ENCODE measurements at places on chromosomes 6 and 20.

DNA sequence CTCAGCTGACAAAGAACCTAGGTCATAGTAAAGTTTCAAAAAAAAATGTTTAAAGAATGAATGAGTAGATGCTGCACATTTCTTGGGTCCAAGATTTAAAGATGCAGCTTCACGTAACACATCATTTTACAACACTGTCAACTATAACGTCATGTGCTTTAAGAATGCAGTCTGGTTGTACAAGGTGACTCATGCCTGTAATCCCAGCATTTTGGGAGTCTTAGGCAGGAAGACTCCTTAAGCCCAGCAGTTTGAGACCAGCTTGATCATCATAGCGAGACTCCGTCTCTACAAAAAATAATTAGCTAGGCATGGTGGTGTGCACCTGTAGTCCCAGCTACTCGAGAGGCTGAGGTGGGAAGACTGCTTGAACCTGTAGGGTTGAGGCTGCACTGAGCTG is 21.9 kb downstream of the SLC17A5 start:
- no peak for DNase-seq

GRCh38 chr20:14310977-14311627 is 26.3 kb downstream of the FLRT3 start:
- DNase-seq = no peak

- peak; percentile 48 for DNase-seq
Measured at GRCh38 chr6:86192123-86192522, 549.4 kb upstream of the SYNCRIP start.

GRCh38 chr6:16822975-16823717 is 61.9 kb upstream of the ATXN1 start:
- DNase-seq = no peak

DNA sequence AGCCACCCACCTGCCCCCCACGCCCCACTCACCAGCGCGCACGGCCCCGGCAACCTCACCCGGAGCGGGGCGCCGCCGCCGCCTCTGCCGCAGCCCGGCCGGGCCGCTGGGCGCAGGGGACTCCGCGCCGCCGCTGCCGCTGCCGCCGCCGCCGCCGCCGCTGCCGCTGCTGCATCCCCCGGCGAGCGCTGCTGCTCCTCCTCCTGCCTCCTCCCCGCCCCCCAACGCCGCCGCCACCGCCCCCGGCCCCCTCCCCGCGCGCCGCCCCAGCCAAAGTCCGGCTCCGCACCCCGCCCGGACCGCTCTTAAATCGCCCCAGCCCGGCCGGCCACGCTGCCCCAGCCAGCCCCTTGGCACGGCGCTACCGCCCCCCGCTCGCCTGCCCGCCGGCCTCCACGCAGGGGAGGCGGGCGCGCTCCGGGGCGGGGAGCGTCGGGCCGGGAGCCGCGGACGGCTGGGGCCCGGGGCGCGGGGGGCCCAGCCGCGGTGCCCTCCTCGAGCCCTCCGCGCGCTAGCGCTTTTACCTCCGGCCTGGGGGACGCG is at the start of gene SULF2:
SULF2 (minus strand) TSS at position 171 of the 543 bp plus-strand sequence. CDS start 28,118 bp downstream, outside the sequence.
- no peak for DNase-seq

DNA sequence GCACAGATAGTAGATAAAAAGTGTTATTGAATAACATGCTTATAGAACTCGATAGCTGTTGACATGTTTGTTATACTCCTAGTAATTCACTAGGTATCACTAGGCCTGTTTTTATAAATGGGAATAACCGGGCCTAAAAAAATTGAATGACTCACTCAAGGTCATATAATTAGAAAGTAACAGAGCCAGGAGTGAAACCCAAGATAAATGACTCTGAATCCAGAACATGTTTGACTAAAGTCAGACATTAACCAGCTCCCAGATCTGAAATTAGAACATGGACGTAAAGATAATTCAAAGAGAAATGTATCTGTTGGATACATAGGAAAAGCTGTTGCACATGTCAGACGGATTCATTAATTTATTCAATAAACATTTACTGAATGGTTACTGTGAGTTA is 26.9 kb downstream of the RGS17 start:
- DNase-seq = no peak

DNA sequence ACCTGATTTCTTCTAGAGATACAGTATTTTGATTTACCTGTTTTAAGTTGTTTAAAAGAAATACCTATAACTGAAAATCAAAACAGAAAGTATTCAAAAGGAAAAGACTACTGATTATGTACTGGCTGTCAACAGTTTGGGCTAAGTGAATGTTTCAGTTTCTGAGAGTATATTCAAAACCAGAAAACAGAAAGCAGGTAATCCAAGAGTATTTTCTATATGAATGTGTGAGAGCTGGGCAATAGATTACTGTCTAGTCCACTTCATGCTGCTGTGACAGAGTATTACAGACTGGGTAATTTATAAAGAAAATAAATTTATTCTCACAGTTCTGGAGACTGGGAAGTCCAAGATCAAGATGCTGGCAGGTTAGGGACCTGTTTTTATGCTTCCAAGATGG is 261.0 kb downstream of the ARHGAP18 start:
- DNase-seq = no peak

DNA sequence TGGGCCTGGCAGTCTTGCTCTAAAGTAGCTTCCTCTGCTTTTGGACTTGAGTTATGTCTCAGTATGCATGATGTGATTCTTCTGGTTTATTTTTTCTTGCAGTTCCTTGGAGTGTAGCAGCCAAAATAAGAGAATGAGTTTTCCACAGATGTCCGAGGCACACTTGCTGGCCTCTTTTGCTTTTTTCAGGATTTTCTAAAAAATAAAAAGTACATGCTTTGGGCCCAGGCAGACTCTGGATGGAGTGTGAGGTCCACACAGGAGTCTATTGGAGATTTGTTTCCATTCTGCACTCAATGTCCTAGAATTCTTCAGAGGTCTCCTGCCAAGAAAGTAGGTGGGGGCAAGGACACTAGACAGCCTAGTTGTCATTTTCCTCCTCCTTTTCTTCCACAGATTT is 477.6 kb downstream of the EPM2A start:
- no peak for DNase-seq

DNA sequence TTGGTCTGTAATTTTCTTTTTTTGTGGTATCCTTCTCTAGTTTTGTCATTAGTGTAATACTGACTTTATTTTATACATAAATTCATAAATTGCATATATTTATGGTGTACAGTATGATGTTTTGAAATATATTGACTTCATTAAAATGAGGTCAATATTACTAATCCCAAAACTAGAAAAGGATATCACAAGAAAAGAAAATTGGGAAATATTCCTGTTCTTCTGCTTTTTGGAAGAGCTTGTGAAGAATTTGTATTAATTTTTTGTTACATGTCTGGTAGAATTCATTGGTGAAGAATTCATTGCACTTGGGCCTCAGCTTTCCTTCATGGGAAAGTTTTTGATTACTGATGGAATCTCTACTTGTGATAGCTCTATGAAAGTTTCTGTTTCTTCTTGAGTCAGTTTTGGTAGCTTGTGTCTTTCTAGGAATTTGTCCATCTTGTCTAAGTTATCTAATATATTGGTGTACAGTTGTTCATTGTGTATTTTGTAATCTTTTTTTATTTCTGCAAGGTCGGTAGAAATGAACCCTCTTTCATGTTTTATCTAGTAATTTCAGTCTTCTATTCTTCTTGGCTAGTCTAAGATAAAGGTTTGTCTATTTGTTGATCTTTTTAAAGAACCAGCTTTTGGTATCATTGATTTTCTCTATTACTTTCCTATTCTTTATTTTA is 11.3 kb upstream of the ZNF451 start:
- DNase-seq = no peak

DNA sequence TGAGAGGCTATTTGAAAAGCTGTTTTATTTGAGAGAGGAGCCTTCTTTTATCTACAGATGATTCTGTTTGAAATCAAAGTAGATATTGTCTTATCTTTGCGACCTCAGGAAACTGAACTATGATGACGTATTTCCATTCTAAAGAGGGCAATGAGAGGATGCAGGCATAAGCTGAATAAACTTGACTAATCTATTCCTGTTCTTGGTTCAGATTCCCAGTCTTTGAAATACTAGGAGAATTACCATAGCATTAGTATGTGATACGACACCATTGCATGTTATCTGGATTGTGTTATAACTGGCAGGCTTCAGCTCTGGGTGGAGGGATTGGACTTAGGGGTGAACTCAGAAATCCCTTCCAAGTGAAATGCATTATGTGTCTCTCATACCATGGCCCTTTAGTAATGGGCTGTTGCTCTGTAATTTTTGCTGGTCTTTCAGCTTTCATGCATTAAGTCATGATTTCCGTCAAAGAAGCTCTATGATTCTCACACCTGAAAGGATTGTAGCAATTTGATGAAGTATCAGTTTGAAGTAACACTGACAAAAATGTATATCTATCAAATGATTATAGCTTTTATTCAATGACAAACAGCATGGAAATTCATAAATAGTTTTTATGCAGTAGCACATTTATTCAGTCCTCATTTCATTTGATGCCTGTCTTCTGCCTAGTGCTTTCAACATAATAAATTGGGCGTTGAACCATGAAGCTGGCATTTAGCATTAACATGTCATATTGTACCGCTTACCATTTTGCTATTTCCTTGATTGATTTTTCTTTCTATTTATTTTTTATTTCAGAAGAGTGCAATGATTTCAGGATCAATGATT is 138.4 kb upstream of the SPACA1 start:
- DNase-seq = no peak

DNA sequence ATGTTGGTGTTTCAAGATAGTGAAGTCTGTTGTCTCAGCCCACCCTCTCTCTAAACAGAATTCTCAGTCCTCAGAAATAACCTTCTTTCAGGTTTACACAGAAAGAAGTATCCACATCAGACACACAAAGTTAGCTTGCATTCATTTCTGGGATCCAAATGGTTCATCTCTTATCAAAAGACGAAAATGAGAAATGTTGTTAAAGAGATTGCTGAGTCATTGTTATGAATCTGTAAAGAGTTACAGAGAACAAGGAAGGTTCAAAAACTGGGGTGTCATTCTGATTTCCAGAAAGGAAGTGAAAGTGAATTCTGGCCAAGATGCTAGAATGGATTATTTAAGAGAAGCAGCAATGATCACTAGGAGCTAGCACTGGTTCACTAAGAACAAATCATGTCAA is 90.5 kb upstream of the ATXN1 start:
- no peak for DNase-seq

DNA sequence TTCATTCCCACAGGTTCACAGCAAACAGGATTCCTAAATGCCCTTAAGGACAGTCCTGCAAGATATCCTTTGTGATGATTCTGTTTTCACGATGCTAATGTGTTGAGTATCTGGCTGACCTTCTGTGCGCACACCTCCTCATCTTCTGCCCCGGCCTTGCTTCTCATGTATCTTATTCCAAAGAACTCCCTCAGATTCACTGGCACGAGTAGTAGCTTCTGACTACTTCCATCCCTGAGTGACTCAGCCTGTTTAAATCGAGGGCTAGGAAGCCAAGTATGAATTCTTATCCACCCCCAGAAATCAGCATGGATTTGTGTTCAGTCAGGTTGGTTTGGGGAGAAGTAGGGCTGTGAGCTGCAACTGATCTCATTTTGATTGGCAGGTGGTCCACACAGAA is 190.2 kb upstream of the SNX9 start:
- DNase-seq = no peak

GRCh38 chr6:139030228-139030963 is 1.9 kb downstream of the ABRACL start:
- no peak for DNase-seq

DNA sequence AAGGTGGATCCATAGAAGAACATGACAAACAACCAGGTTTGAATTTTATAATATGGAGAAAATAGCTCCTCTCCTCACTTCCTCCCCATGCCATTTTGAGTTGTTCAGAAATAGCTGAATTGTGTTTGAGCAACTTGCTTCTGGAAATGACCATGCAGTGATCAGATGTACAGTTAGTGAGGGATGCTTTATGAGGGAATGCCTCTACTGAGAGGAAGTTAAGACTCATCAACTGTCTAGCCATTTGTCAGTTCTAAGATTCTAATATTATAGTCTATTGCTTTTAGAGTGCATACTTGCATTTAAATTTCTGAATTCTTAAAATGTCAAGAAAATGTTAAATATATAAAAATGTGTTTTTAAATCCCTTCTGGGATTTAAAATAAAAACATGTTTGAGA is 3.8 kb downstream of the LAMA2 start:
- no peak for DNase-seq

GRCh38 chr6:150841697-150842096 is 23.8 kb upstream of the MTHFD1L start:
- DNase-seq = no peak

DNA sequence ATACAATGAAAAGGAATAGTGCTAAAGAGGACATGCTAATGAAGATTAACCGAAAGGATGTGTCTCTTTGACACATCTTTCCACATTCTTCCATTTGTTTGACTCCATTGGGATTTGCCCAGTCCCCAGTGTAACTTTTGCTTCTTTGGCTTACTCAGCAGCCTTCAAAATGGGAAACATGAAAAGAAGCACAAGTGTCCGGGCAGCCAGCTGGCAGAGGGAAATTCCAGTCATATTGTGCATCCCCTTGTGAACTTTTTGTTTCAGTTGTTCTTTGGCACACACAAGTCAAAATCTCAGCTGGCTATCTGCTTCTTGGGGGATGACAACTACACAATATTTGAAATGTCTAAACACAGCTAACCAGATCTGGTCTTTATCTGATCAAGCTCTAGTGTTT is 157.4 kb downstream of the OGFRL1 start:
- DNase-seq = no peak

- no peak for DNase-seq
Measured at GRCh38 chr6:83860359-83860755, 868 bp downstream of the CYB5R4 start.

- peak; percentile 83 for DNase-seq
Measured at GRCh38 chr6:27280064-27280539, 32.0 kb downstream of the POM121L2 start.

DNA sequence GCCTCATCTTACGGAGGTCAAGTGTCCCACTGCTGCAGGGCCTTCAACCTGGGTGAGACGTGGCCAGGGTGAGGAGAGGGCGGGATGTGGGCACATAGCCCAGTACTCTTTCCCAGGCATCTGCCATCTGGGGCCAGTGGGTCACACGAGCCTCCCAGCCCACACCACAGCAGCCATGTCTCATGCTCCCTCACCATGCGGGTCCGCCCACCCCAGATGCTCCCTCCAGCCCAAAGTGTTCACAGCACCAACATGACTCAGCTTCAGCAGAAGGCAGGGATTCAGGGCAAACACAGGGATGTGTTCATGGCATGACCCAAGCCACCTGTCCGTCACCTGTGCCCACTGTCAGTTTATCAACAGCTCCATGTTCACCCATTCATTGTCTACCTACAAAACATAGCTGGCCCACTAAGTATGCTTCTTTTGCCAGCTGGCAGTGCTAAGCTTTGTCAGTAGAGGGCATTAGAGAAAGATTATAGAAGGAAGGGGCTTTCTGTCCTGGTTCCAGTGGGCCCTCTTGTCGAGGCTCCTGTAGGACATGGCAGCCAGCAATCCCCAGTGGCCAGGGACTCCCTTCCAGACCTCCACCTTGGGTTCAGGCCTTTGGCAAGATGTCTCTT is 109.2 kb downstream of the FOXF2 start:
- DNase-seq = no peak

Measured in ELF-1 (cell line).